ENCODE measurements at places on chromosomes 2 and 18.

- no peak for DNase-seq
These were observed 189.0 kb downstream of the PLCL1 start for GRCh38 chr2:197993363-197993762.

GRCh38 chr2:222180619-222181018 is 118.2 kb downstream of the PAX3 start:
- DNase-seq: no peak

- no peak for DNase-seq
These were observed 120.2 kb downstream of the LAMA3 start for GRCh38 chr18:23809415-23809814.

- DNase-seq: no peak
These were observed 145.0 kb upstream of the OSR1 start for GRCh38 chr2:19503406-19503805.

- DNase-seq: no peak
These were observed 11.7 kb downstream of the PHOSPHO2 start for GRCh38 chr2:169705927-169706326.

GRCh38 chr2:63581298-63581961 is 6.8 kb downstream of the WDPCP start:
- no peak for DNase-seq

DNA sequence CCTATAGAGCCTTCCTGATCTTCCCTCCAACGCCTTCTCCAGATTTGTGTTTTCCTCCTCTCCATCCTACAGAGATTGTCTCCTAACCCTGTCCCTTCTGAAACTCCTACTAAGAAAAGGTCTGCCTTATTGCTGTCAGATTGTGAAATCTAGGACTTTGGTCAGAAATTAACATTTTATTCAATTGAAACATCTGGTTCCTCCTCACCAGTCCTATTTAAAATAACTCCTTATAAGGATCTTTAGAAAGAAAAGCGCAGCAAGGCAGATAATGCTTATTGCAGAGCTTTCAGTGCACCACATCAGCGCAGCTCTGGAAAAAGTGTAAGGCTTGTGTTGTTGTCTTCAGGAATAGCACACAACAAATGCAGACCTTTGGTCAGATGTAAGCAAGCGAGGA is 477.8 kb upstream of the CHST9 start:
- DNase-seq: no peak

- DNase-seq: no peak
These were observed 133.0 kb downstream of the WDSUB1 start for GRCh38 chr2:159153463-159153862.

All from chondrocyte (in vitro differentiated cells).